Activated T-helper 1 cell treated with anti-CD3 and anti-CD28 coated beads, Interleukin-2, amount 50 U/mL, for 16 hours (primary cell): ENCODE measurements at places on chromosomes 16 and 17.

DNA sequence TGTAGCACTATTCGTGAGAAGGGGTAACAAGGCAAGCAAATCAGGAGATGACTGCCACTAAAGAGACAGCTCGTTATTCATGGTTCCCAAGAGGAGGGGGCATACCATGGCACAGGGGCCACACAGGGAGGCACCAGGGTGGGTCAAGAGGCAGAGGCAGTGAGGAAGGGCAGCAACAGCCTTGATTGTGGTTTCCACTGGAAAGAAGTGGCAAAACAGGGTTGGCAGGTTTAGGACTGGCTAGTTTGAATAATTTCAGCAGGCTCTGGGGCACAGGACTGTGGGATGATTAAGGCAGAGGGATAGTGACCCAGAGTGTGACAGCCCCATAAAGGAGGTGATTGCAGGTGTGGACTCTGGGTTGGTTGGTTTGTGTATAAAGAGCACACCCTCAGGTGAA, 188.9 kb downstream of the CBLN1 start:
- DNase-seq: no peak

DNA sequence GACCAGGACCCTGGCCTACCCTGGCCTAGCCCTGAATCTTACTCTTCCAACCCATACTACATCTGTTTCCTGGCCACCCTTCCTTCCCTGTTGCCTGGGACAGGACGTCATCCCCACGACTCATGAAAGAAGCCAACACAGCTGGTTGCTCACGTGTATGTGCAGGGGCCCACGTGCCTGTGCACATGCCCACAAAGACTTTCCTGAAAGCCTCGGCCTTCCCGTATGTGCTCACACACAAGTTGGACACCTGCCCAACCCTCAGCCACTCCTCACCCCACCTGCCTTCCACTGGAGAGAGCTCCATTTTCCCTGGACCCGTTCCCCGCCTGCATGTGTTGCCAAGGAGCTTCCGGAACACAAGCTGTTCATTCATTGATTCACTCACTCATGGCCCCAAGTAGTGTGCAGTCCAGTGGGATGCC, 7.0 kb downstream of the PLXDC1 start:
- DNase-seq: no peak

DNA sequence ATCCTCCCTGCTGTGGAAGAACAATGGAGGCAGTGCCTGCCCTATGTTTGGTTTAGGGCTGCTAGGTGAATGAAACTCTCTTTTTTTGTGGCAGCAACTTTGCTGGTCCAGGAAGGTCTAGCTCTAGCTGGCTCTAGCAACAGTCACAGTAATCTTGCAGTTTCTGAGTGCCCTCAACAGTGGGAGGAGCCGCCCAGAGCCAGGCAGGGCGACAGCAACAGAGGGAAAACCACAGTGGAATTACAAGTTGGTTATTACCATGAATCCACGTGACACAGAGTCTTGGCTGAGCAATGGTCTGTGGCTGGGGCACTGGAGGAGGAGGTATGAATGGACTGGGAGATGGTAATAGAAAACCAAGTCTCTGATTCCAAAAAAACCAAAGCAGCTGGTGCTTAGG, 10.3 kb downstream of the HSPB9 start:
- DNase-seq: no peak

- DNase-seq: no peak
Observed at GRCh38 chr16:2981899-2982250, 1.6 kb upstream of the PKMYT1 start.

GRCh38 chr17:68592682-68593641, 8.2 kb downstream of the FAM20A start:
- no peak for DNase-seq

- no peak for DNase-seq
Observed at GRCh38 chr17:46930051-46930450, 7.1 kb downstream of the GOSR2 start.

GRCh38 chr16:75460446-75460845, 4.0 kb downstream of the TMEM170A start:
- DNase-seq: no peak

DNA sequence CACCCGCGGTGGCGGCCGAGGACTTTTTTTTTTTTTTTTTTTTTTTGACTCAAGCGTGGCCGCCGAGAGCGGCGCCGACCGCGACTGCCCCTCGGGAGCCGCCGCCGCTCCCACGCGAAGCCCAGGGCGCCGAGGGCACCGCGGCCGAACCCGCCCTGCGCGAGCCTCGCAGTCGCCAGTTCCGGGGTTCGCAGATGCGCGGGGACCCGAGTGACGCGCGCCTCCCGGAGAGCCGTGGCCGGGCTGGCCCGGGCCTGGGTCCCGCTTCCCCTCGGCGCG, 1.1 kb downstream of the METRNL start:
- no peak for DNase-seq

DNA sequence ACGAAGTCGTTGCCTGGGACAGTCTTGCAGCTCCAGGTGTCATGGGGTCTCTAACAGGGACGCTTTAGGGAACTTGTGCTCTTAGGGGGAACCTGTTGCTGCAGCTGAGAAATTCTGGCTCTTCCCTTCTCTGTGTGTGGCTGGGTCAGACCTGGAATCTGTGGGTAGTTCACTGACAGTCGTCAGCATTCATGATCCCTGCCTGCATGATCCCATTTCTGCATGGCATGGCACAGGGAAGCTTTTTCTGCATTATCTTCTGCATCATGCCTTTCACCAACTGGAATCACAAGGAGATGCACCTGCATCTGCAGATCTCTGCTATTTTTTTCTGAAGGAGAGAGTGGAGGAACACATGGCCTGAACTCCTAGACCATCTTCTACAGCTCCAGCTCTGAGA, 85.6 kb downstream of the SOX9 start:
- DNase-seq: no peak

- no peak for DNase-seq
Observed at GRCh38 chr17:17979778-17980177, 7.1 kb downstream of the DRC3 start.

GRCh38 chr17:58556833-58557250, 42.4 kb upstream of the MTMR4 start:
- no peak for DNase-seq

DNA sequence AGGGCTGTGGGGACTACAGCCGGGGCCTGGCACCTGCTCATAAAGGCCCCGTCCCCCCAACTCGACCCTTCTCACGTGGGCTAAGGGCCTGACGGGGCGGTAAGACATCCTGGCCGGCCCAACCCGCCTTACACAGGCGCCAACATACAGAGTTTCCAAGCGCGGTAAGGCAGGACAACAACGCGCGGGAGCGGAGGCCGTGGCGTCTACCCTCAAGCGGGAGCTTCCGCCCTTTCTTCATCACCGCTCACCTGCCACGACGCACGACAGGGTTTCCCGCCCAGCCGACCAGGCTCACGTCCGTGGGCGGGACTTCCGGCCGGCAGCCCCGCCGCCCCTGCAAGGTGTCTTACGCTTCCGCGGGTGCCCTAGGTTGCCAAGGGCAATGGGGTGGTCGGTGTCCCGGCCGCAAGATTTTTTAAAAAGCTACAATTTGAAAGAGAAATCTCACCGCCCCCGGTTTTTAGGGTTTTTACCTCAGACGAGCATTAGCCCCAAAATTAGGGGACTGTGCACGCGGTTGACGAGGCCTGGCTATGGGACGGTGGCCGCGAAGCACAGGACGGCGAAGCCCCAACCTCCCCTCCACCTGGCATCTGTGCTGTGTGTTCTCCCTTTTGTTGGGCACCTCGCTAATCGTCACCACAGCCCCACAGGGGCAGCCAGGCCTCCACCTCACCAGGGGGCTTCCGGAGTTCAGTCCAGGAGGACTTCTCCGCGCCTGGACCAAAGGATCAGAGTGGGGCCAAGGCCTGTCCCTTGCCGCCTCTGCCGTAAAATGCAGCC, at the start of gene TERB1:
TERB1 (minus strand) TSS at position 265 of the 786 bp plus-strand sequence. CDS start 4,786 bp downstream, outside the sequence.
- DNase-seq: no peak

DNA sequence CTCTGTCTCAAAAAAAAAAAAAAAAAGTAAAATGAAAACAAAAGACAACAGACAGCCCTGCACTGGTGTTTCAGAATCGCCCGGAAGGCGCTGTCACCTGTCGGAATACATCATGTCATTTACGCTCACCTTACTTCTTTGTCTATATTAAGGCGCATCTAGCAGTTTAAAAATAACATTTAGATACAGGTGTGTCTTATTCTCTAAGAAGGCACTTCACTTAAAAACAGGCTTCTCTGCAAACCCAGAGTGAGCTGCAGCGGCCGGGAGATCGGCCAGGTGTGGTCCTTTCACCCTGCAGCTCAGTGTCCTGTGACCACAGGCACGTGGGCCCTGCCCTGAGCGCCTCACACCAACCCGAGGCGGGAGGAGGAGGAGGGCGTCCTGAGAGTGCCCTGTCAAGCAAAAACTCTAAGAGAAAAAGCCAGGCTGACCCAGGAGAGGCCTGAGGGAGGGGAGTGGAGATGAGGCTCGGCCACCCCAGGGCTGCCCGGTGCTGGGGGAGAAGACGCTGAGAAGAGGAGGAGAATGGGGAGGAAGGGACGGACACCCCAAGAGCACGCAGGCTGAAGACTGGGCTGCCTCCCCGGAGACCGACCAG, 3.3 kb upstream of the LMF1 start:
- DNase-seq: no peak

- no peak for DNase-seq
Observed at GRCh38 chr17:384622-385177, 32.1 kb upstream of the RPH3AL start.

GRCh38 chr16:6861815-6862477, 470.7 kb upstream of the RBFOX1 start:
- no peak for DNase-seq

GRCh38 chr17:66549311-66549704, 246.9 kb downstream of the PRKCA start:
- no peak for DNase-seq

DNA sequence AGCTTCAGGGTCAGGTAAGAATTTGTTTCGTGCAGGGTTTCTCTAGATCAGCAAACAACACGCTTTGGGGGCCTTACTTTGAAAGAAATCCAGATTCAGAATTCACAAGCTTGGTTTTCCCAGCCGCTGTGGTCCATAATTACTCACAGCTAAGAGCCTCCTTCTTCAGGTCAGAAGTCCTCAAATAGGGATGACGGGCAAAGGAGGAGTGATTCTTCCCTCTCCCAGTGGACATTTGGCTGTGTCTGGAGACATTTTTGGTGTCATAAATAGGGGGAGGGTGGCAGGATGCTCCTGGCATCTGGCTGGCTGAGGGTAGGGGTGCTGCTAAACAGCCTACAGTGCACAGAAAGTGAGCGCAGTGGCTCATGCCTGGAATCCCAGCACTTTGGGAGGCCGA, 48.6 kb upstream of the USP7 start:
- DNase-seq: no peak

DNA sequence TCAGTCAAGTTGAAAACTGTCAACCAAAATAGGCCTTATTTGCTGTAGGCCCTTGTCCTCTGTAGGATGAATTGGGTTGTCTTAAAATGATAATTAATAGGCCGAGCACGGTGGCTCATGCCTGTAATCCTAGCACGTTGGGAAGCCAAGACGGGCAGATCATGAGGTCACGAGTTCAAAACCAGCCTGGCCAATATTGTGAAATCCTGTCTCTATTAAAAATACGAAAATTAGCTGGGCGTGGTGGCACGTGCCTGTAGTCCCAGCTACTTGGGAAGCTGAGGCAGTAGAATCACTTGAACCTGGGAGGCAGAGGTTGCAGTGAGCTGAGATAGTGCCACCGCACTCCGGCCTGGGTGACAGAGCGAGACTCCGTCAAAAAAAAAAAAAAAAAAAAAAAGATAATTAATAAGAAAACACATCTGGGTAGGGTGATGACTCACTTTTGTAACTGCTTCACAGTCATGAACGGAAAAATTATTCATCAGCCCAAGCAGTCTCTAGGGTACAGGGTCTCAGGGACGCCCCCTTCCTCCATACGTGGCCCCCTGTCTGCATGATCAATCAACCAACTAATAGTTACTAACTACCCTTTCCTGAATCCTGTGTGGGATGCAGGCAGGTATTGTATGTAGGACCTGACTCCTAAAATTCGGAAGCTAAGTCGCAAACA, 137.0 kb upstream of the RCVRN start:
- DNase-seq: no peak

- DNase-seq: no peak
Observed at GRCh38 chr17:37702598-37702997, 42.3 kb downstream of the HNF1B start.

GRCh38 chr17:57402681-57403180, 146.4 kb downstream of the MSI2 start:
- DNase-seq: no peak

- DNase-seq: no peak
Observed at GRCh38 chr16:29963021-29963743, 1.3 kb downstream of the TMEM219 start.

- no peak for DNase-seq
Observed at GRCh38 chr17:71919186-71919585, 201.6 kb upstream of the SOX9 start.

DNA sequence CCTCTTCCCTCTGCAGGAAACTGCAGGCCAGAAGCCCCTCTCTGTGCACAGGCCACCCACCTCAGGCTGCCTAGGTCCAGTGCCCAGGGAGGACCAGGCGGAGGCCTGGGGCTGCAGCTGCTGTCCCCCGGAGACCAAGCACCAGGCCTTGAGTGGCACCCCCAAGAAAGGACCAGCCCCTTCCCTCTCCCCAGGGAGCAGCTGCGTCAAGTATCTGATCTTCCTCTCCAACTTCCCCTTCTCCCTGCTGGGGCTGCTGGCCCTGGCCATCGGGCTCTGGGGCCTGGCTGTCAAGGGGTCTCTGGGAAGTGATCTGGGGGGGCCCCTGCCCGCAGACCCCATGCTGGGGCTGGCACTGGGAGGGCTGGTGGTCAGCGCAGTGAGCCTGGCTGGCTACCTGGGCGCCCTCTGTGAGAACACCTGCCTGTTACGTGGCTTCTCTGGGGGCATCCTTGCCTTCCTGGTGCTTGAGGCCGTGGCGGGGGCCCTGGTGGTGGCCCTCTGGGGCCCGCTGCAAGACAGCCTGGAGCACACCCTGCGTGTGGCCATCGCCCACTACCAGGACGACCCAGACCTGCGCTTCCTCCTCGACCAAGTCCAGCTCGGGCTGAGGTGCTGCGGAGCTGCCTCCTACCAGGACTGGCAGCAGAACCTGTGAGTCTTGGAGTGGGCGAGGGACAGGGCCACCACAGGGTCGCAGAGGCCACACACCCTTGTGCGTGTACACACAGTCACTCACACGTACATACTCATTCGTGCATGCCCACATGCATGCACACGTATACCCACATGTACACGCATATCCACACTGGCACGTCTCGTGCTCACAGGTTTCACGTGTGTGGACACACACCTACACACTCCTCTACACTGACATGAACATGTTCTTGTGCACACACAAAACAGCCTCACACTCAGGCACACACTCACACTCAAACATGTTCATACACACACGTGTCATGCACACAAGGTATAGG, 8.3 kb downstream of the TSPAN10 start:
- DNase-seq: no peak
